Mucosa of gallbladder (tissue), 1 donor: ENCODE measurements at places on chromosomes 5 and 9. TPM values are rescaled to one million over a fixed set of nuclear protein-coding genes. Genes with fewer than 3 reads are reported as not detected.

TMEFF1 gene
- total RNA-seq = 0.63 TPM

ZNF367 gene
- 2.2 TPM for total RNA-seq

SVEP1 gene
- 13.1 TPM for total RNA-seq

SGCD gene
- 10.6 TPM for total RNA-seq

GPR150 gene
- total RNA-seq = not detected

DNA sequence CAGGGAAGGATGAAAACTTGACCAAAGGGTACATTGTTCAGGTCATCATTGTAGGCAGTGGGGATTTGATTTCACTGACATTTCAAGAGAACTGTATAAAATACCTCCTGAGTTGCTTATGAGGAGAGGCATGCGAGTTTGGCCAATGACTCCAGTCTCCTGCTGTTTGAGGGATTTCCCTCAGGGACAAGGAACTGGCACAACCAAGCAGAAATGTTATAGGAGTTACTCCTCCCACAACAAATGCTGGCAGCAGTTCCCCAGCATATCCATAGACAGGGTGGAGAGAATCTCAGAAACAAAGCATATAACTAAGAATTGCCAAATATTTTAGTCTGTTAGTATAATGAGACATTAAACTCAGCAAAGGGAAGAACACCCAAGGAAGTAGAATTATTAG lies 47.2 kb upstream of the FBXL7 start:
- DNase-seq = no peak

- no peak for DNase-seq
Measured at GRCh38 chr9:133703591-133704399, 34.4 kb downstream of the SARDH start.

DNA sequence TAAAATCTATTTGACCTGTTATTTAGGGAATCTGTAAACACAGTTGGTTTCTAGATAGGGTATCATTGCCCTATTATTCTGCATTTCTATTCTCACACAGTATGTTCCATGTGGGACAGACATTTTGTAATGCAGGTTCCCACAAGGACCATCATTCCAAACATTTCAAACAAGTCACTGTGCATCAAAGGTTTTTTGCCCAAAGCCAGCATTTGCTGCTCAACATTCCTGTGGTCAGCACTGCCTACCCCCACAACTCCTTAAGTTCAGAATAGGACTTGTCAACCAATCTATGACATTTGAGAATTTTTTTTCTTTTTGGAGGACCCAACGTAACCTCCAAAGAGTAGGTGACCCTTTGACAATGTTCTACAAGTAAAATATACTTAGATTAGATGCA lies 95.7 kb downstream of the LPAR1 start:
- no peak for DNase-seq

- no peak for DNase-seq
Measured at GRCh38 chr5:13143630-13144029, 800.9 kb downstream of the DNAH5 start.

DNA sequence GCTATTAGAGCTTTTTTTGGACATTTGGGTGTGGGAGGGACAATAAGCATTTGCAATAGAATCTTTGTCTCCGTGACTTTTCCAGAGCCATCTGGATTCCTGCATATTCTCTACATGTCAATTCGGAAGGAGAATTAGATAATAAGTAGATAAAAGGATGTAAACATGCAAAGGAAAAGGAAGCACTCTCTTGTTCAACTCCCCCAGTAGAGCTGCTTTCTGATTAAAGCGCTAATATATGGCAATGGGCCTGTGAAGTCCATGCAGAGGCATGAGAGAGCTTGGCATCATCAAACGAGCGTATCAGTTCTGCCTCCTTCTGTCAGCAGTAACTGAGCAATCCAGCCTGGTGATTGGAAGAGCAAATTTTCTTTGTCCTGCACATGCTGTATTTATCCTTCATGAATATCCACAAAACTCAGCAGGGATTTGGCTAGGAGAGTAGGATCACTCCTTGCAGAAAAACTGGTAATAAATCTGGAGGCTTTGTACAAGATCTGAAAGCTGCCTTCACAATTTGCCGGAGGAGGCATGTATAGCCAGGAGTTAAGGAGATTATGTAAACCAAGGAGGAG lies 1752.9 kb downstream of the MAT2B start:
- no peak for DNase-seq

DNA sequence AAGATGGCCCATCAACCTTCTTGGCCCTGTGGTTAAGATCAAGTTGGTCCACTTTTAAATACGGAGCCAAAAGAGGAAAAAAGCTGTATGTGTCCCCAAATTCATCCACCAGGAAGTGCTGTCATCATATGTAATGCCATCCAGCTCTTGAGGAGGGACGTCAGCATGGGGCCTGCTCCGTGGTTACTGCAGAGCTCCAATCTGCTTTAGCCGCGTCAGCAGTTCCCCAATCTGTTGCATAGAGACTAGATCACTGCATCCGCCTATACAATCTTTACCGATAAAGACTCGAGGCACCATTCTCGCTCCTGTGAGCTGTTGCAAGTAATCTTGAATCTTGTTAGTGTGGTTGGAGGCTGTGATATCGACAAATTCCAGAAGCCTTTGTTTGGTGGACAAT lies 65.7 kb downstream of the GABRA6 start:
- DNase-seq = no peak

- DNase-seq = no peak
Measured at GRCh38 chr9:79120941-79121340, 450.8 kb upstream of the TLE4 start.

DNA sequence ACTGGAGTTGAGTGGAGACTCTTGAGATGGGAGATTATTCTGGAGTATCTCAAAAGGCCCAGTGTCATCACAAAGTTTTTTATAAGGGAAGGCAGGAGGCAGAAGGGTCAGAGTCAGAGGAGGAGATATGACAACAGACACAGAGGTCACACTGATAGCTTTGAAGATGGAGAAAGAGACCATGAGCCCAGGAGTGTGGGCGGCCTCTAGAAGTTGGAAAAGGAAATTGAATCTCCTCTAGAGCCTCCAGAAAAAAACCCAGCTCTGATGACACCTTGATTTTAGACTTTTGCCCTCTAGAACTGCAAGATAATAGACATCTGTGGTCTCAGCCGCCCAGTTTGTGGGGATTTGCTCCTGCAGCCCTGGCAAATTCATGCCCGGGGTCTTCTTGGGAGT lies 64.8 kb upstream of the SPTLC1 start:
- DNase-seq = no peak

DNA sequence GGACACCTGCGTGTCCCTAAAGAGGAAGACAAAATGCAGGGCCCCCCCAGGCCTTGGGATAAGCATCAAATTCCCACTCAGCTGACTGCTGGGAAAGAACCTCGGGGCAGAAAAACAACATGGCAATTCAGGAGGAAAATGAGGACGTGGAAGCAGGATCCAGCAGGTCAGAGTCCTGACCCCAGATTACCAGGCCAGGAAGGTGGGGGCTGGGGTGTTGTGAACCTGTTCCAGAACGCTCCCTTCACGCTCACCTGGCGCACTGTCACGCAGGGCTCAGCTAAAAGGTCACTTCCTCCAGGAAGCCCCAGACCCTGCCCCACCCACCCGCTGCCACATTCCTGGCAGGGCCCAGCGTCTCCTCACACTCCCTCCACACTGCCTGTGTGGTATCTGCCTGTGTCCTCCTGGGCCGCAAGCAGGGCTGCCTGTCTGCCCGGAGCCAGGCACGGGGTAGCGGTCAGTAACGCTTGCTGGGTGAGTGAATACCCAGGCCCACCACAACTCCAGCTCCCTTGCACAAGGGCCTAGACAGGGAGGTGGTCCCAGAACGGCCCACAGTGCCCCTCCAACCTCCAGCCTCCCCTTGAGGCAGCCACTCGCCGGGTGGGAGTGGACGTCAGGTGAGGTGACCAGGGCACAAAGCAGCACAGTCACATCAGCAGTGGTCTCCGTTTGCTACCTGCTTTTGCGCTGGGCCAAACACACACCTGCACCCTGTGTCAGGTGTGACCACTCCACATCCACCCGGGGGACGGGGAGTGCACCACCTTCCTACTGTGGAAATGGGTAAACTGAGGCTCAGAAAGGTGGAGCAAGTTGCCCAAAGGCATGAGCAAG lies 18.1 kb downstream of the VAV2 start:
- DNase-seq = peak; percentile 56

DNA sequence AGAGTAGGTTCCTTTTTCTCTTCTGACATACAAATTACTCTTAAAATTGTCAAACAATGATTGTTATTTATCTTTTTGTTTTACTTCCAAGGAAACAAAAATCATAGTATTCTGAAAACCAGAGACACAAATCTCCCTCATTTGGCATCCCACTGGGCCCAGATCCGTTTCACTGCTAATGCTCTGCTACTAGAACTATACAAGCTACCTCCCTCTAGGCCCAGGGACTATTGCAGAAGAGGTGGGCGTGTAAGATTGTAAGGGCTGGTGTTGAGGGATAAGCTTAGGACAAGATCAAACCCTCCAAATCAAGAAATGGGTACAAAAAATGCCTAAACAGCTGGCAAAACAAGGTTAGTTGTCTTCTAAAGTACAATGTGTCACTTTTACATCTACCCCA lies 928.9 kb upstream of the CDH10 start:
- no peak for DNase-seq

GRCh38 chr5:93058309-93058708 lies 522.7 kb downstream of the NR2F1-AS1 start:
- DNase-seq = no peak

DNA sequence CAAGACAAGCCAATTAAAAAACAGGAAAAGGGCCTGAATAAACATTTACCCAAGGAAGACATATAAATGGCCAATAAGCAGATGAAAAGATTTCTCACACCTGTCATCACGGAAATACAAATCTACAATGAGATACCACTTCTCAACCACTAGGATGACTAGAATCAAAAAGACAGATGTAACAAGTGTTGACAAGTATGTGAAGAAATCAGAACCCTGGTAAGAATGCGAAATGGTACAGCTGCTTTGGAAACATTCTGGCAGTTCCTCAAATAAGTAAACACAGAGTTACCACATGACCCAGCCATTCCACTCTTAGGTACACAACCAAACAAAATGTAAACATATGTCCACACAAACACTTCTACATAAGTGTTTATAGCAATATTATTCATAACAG lies 32.5 kb downstream of the LEAP2 start:
- DNase-seq = no peak

DNA sequence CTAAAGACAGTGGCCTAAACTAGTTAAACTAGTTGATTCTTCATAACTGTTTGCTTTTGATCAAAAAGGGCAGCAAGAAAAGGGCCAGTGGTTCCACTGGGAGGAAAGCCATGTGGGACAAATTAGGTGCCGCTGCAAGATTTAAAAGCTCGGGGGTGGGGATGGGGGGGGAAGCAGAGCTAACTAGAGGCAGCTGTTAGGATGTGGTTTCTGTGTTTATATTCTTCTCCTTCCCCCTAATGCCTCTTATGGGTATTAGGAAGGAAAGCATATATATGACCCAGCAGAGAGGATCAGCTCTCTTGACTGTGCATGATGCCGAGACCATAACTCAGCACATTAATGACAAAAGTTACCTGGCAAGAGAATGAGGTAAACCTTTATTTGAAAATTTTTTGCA lies 65.7 kb downstream of the EFNA5 start:
- no peak for DNase-seq

DNA sequence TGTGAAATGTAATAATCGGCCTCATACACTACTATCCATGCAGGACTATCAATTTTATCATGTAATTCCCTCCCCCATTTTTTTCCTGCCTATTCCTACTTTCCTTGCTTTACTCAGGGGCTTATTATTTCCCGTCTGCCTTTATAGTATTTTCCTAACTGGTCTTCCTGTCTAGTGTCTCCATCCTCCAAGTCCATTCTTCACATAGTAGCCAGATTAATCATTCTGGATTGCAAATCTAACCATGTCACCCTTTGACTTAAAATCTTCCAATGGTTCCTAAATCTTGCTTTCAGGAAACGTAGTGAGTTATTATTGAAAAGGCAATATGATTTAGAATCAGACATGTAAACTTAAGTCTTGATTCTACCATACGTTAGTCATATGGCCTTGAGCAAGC lies 307.4 kb upstream of the HAPLN1 start:
- no peak for DNase-seq

DNA sequence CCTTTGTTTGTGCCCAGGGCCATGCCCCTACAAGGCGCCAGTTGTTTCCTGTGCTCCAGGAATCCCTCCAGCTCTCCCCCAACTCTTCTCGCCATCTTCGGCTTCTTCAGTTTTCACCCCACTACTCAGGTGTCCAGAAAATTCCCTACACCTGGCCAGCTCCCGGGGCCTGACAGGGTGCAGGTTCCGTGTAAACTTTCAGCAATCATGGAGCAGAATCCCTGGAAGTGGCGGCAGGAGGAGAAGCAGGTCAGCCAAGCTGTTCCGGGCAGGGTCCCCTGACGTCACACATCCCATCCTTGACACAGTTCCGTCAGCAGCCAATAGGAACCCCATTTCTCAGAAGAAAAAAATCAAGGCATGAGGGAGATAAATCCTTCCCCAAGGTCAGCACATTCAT lies 12.2 kb upstream of the ADGRD2 start:
- DNase-seq = no peak

DNA sequence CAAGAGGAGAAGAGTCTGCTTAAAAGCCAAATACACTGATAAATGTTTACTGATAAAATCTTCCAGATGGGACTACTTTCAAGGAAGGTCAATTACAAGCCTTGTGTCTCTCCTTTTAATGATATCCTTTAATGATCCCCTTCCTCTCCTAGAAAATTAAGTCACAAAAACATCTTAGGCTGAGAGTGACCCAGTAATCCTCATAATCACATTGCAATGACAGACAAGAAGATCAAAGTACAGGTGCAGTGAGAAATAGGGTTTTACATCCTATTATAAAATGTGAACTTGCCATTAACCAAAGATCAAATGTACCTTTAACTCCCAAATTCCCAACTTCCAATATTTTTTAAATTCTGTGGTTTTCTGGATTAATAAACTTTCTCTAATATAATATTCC lies 514.8 kb downstream of the RAB3C start:
- no peak for DNase-seq
